ENCODE measurements at places on chromosomes 6 and 20.

- no peak for DNase-seq
Observed at GRCh38 chr6:2990932-2991506, 8.7 kb upstream of the NQO2 start.

DNA sequence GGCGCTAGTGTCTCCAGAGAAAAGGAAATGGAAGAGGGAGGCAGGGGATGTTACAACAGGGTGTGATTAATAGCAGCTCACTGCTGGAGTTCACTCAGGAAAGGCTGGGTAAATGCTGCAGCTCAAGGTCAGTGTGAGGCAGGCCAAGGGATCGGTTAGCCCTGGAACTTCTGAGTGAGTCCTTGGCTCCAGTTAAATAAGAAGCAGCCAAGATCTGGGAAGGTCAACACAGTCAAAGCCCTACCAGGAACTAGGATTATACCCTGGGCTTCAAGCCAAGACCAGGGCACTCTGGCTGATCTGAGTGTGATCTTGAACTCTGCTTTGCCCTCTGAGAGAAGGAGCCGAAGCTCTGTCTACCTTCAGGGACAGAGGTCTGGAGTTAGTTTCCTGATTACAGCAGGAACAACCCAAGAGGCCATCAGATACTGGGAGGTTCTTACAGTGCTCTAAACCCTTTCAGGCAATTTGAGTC lies 44.3 kb downstream of the TPD52L1 start:
- no peak for DNase-seq

DNA sequence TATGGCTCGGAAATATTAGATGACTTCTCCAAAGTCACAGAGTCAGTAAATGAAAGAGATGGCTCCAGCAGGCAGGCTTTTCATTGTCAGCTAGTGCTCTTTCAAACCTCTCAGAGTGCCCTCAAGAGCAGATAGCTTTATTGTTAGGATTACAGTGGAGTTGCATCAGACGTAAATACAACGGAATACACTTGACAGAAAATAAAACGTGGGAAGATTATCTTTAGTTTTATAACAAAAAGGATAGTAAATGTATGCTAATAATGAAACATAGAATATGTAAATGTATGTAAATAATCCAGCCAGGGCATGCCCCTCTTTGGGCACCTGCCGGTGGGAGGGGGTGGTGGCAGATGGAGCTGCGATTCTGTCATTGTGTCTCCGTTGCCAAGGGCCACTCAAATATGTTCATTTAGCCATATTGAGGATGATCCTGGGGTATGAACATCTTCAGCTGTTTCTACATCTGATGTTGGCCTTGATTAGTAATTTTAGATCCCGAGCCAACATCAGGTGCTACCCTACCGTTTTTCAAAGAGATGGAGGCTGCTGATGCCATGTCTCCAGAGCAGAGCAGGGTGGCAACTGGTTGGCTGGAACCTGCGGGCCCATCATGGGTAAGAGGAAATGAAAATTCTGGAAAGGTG lies 358.3 kb upstream of the SULF2 start:
- no peak for DNase-seq

- no peak for DNase-seq
Observed at GRCh38 chr6:34234667-34235306, 1.9 kb upstream of the HMGA1 start.

DNA sequence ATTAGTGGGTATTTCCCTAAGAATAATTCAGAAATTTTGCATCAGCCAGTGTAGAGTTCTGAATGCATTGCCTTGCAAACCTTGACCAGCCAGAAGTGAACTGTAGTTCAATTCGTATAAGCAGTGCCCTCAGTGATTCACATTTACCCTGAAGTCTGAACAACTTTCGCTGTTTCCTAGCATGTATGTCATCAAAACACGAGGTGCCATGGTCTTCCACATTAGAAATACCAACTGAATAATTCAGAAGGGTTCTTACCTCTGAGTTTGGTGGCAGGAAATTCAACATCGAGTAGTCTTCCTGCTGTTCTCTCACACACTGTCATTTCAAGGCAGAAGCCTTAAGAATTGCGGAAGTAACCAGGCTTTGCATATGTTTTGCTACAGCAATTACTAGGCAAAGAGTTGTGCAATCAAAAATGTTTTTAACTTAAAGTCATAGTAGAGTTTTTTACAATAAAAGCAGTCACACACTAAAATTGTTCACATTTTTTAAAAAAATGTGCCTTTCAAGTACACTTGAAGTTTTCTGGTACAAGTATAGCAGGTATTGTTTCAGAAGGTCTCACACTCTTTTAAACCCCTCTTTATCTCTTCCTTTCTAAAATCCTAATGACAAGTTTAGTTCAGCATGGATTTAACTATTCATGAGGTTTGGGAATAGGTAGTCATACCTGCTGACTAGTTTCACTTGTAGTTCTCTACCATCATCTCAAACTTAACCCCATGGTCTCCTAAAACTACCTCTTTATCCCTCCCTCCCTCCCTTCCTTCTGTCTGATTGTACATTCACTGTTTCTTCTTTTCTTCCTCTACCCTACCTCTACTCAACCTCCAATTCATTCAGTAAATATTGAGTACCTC lies 118.3 kb downstream of the STXBP5 start:
- no peak for DNase-seq

GRCh38 chr6:49556429-49556837 lies 6.0 kb downstream of the C6orf141 start:
- no peak for DNase-seq

DNA sequence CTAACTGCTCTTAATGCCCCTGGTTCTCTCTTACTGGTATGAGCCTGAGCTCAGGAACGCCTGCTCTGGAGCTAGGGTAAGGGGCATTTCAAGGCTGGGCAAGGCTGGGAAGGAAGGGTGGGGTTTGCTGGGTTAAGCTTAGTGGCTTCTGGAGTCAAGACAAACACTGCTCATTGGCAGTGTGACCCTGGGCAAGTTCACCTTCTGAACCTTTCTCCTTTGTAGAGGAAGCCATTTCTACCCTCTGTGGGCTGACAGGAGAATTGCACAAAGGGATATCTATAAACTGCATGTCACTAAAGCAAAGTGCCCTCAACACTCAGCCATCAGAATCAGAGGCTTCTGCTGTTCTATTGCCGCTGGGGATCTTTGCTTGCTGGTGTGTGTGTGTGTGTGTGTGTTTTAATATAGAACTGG lies 20.3 kb upstream of the LRRN4 start:
- no peak for DNase-seq

GRCh38 chr20:701401-702129 lies 26.0 kb upstream of the SCRT2 start:
- no peak for DNase-seq

- DNase-seq = no peak
Observed at GRCh38 chr6:47098570-47098993, 56.5 kb upstream of the ADGRF1 start.

DNA sequence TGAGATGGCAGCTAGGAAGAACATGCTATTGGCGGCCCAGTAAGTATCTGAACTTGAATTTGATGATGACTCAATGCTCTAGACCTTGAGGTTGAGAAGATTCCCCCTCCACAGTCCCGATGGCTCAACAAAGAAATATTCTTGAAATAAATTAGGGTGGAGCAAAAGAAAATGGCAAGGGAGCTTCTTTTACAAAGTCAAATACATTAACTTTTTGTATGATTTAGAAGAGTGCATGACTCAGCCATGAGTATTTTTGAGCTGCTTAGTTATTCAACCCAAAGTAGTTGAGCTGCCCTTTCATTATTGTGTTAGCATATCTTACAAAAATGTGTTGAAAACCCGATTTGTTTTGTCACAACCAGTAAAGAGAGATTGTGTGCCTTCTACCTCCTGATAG lies 7.6 kb downstream of the TFAP2C start:
- no peak for DNase-seq

- DNase-seq = no peak
Observed at GRCh38 chr6:56291302-56291917, 44.0 kb upstream of the COL21A1 start.

DNA sequence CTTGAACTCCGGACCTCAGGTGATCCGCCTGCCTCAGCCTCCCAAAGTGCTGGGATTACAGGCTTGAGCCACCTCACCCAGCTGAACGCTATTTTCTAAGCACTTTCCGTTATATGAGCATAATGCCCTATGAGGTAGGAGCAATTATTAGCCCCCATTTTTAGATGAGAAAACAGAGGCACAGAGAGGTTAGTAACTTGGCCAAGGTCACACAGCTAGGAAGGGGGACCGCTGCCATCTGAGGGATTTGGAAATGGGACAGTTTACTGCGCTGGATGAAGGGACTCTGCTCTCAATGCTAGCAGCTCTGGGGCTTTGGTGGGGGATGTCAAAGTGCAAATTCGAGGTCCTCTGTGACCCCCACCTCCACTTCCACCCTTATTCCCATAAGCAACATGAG lies 62.5 kb downstream of the BCAS4 start:
- no peak for DNase-seq

GRCh38 chr6:112620812-112621569 lies 273.9 kb downstream of the RFPL4B start:
- DNase-seq = no peak

- DNase-seq = no peak
Observed at GRCh38 chr6:87907521-87907920, 140.1 kb upstream of the SPACA1 start.

GRCh38 chr6:31083742-31084354 lies 28.5 kb downstream of the C6orf15 start:
- DNase-seq = no peak

- DNase-seq = no peak
Observed at GRCh38 chr20:63520504-63520933, at the start of gene PPDPF. PPDPF (plus strand) TSS chr20:63520765; CDS start chr20:63521309, 544 bp downstream.

DNA sequence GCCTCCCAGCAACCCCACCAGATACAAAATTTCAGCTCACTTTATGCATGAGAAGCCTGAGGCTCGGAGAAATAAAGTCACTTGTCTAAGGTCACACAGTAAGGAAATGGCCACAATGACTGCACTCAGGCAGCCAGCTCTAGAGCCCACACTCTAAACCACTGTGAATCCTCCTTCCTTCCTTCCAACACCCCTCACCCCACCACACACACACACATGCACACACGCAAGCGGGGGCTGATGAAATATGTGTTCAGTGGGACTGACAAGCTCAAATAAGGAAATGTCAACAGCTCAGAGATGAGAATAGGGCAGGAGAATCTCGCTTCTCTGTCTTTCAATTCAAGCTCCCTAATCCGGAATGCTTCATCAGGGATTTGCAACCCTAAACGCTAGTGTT lies 6.0 kb upstream of the BPIFA1 start:
- DNase-seq = no peak

- DNase-seq = no peak
Observed at GRCh38 chr6:2101213-2101612, 144.2 kb downstream of the GMDS start.

GRCh38 chr20:3749689-3750531 lies 17.4 kb downstream of the HSPA12B start:
- no peak for DNase-seq

DNA sequence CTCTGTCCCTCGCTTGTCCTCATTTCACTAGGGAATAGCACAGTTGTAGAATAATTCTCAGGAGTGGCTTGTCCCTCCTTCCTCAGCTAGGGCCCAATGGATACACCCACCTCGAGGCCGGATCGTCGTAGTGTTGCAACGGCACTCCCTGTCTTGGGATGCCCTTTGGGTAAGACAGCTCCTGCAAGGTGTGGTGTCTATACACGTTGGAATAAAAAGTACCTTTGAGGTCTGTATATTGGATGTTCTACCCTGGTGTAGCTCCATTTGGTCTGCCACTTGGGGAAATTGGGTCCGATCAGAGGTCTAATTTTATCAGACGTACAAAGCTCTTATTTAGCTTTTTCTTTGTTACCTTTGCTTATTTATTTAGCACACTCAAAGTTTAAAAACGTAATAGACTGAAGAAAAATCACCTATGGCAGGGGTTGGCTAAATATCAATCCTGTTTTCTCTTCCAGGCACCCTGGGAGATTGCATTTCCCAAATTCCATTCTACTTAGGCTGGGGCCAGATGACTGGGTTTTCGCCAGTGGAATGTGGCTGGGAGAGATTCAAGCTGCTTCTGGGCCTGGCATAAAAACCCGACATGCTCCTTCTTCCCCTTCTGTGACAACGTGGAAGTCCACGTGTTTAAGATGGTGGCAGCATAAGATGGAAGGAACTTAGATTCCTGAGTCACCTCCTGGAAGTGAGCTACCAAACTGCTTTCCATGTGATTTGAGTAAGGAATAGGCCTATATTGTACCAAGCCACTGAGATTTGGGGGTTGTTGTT lies 82.3 kb upstream of the CD83 start:
- DNase-seq = no peak

- no peak for DNase-seq
Observed at GRCh38 chr6:108853077-108853476, 4.9 kb downstream of the ARMC2 start.

DNA sequence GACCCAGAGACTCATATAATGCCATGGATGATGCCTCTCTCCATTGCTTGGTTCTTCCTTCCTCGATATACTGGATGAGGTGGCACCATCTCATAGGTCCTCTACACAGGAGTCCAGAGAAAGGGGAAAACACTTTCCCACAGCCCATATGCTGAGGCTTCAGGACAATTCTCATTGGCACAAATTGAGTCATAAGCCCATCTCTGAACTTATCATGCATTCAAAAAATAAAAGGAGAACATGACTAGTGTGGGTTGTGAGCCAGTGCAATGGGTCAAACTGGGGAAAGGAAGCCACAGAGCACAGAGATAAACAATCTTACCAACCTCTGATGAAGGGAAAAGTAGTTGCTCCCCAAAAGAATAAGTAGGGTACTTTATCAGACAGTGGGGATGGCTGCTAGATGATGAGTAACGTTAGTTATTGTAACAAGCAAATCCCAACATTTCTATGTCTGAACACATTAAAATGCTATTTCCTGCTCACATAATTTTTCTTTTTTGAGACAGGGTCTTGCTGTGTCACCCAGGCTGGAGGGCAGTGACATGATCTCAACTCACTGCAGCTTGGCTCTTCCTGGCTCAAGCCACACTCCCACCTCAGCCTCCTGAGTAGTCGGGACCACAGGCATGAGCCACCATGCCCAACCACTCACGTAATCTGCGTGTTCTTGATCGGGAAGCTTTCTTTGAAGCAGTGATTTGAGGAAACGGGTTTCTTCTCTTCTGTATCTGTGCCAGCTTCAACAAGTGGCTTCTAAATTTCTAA lies 27.0 kb downstream of the SOD2 start:
- DNase-seq = no peak

DNA sequence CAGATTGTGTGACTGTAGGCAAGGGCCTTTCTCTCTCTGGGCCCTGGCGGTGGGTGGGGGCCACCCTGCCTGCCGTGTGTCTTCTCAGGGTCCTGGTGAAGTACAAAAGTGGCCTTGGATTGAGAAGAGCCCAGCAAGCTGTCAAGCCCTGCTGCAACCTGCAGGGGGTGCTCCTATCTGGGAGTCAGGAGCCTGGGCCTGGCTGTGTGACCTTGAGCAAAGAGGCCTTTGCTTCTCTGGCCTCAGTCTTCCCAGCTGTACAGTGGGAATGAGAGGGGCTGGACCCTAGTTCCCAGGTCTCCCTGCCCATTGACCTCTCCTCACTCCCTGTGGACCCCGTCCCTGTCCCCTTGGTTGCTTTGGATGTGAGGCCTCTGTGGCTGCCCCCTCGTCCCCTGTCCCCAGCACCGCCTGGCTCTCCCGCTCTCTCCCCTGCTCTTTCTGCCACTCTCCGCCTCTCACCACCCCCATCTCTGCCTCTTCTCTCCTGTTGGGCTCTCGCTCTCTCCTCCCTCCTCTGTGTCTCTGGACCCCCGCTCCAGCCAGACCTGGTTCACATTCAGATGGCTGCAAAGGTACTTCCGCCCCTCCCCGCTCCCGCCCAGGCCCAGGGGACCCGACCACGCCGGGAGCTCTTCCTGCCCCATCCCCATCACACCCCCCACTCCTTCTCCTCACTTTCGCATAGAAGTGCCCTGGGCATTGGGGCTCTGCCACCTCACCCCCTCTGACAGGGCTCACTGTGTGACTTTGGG lies 46.7 kb downstream of the SRC start:
- DNase-seq = no peak
